ENCODE measurements at places on chromosomes 5 and 9. TPM values are rescaled to one million over a fixed set of nuclear protein-coding genes. Genes with fewer than 3 reads are reported as not detected.

GRCh38 chr5:11377896-11378295, 526.4 kb downstream of the CTNND2 start:
- no peaks in the 10 kb centered on the region for H3K36me3 ChIP-seq
- H3K4me1 ChIP-seq = no peaks in the 10 kb centered on the region
- DNase-seq = no peak

GRCh38 chr9:86765746-86766430, 181.4 kb downstream of the GAS1 start:
- H3K36me3 ChIP-seq = no peaks in the 10 kb centered on the region
- no peak for DNase-seq
- peaks cover 5% of the 10 kb centered on the region for H3K4me1 ChIP-seq
- H3K27me3 ChIP-seq = peaks cover 2% of the 10 kb centered on the region
- no peak overlapping the region for H3K4me3 ChIP-seq

- DNase-seq = no peak
- H3K4me1 ChIP-seq = no peaks in the 10 kb centered on the region
- no peak overlapping the region for H3K27ac ChIP-seq
- no peak overlapping the region for H3K4me3 ChIP-seq
- H3K27me3 ChIP-seq = no peaks in the 10 kb centered on the region
Measured at GRCh38 chr9:11356067-11356466, 743.3 kb upstream of the PTPRD start.

GRCh38 chr5:15959370-15960164, 220.0 kb downstream of the MARCHF11 start:
- no peak for DNase-seq
- H3K27me3 ChIP-seq = no peaks in the 10 kb centered on the region
- no peak overlapping the region for H3K4me3 ChIP-seq
- no peaks in the 10 kb centered on the region for H3K4me1 ChIP-seq

Gene RPL35
- 1,644 TPM for total RNA-seq
